ENCODE measurements at places on chromosomes 5 and 9.

GRCh38 chr5:125311743-125312142 is 565.3 kb upstream of the ZNF608 start:
- no peak for DNase-seq

GRCh38 chr5:99929067-99929805 is 605.9 kb upstream of the FAM174A start:
- no peak for DNase-seq

GRCh38 chr9:76634356-76635054 is 129.7 kb upstream of the PCA3 start:
- DNase-seq: no peak

DNA sequence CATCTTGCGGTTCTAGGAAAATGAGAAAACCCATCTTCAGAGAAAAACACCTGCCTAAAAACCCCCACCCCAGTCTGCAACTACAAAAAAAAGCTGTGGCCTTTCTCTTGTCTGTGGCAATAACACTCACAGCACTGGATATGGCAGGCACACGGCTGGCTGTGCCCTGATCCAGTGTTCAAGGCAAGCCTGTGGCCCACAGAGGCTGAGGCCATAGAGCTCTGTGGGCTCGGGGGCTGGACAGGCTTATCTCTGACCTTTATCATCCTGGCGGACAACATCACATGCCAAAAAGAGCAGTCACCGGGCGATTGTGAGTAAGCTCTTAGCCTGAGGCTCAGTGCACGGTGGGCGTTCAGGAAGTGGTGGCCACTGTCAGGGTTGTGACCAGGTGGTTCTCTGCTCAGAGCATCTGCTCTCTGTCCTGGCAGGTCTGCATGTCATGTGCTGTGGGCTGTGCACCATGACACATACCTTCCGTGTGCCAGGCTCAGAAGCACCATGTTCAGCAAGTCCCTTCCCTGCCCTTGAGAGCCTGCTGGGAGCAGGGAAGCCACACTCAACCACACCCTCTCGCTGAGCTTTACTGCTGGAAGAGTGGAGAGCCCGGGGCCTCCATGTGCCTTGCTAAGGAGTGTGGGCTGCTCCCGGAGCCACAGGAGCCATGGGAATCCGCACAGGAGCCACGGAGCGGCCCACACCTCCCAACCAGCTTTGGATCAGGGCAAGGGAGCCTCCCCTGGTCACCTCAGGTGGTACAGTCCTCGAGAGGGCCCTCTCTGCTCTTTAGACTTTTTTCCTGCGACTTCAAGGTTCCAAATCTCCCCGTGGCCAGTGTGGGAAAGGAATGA is 34.6 kb upstream of the WDR38 start:
- DNase-seq: no peak

DNA sequence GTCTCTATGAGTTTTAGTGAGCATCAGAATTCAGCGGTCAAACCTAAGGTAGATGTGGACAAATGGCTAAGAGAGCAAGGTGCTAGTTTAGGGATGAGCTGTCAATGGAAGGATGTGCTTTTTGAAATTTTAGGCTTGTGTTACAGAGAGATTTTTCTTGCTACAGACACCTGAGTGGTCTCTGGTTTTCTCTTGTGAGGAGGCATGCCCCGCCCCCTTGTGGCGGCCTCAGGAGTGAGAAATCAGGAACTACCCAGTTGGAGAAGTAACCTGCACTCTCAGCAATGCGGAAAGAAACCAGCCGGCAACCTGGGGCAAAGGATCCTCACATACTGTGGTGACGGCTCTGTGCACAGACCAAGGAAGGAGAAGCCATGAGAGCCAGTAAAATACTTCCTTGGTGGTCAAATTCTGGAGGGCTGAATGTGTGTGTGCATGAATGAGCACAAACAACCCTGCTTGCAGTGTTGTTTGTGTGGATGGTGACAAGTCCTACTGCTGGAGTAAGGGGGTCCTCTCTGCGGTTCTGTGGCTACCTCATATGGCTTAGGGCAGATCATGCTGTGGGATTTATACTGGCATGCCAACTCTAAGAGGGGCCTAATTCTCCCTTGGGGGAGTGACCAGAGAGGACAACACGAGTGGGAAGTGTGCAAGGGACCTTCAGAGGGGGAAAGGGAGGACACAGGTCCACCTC is 16.7 kb upstream of the HSD17B4 start:
- peak; percentile 50 for DNase-seq

- DNase-seq: no peak
Observed at GRCh38 chr5:175824676-175825075, 46.7 kb upstream of the CPLX2 start.

GRCh38 chr5:112975721-112976431 is 722 bp upstream of the DCP2 start:
- no peak for DNase-seq
